ENCODE measurements at places on chromosomes 4 and X. TPM values are rescaled to one million over a fixed set of nuclear protein-coding genes. Genes with fewer than 3 reads are reported as not detected.

The SLC7A11 gene
- 0.62 TPM for total RNA-seq

The ZNF630 gene
- 4.6 TPM for total RNA-seq

The CT45A6 gene
- not detected for total RNA-seq

The KLF8 gene
- 9.8 TPM for total RNA-seq

The UFSP2 gene
- 48.9 TPM for total RNA-seq

The FHDC1 gene
- total RNA-seq, result 9.9 TPM

The OPRPN gene
- total RNA-seq, result not detected

The SPANXN4 gene
- total RNA-seq, result not detected

The MAGEB17 gene
- total RNA-seq, result not detected

The KANTR gene
- total RNA-seq, result 19.3 TPM

The CSAG1 gene
- not detected for total RNA-seq

The NLRP2B gene
- total RNA-seq, result not detected

The CCDC110 gene
- total RNA-seq, result 3.3 TPM

The MAGED4 gene
- 3.5 TPM for total RNA-seq

The TEX13C gene
- not detected for total RNA-seq

The PRR32 gene
- total RNA-seq, result 56.3 TPM

The CDS1 gene
- 4.5 TPM for total RNA-seq

The PHEX gene
- 0.31 TPM for total RNA-seq

The SMIM10 gene
- total RNA-seq, result 3.6 TPM

The ADH1A gene
- not detected for total RNA-seq

The SORCS2 gene
- 13.4 TPM for total RNA-seq

The PAGE5 gene
- not detected for total RNA-seq

The NWD2 gene
- 0.41 TPM for total RNA-seq

The RNF175 gene
- 3.8 TPM for total RNA-seq

The SGCB gene
- 204 TPM for total RNA-seq

The ZIC3 gene
- not detected for total RNA-seq

The NPY2R gene
- total RNA-seq, result 0.41 TPM

The TMEM150C gene
- 6.4 TPM for total RNA-seq

The CLGN gene
- total RNA-seq, result 5.3 TPM

The THAP6 gene
- total RNA-seq, result 16.3 TPM

The FAM9C gene
- total RNA-seq, result not detected

The NUDT10 gene
- 2.7 TPM for total RNA-seq

The YY2 gene
- total RNA-seq, result 0.92 TPM

The KLB gene
- total RNA-seq, result not detected

The TCEAL9 gene
- 97.0 TPM for total RNA-seq
